WERI-Rb-1 (cell line): ENCODE measurements at places on chromosomes 5 and 9.

- DNase-seq: no peak
Measured at GRCh38 chr5:170860818-170861666, 776 bp upstream of the RANBP17 start.

- no peak for DNase-seq
Measured at GRCh38 chr9:114140850-114141249, 14.5 kb upstream of the COL27A1 start.

DNA sequence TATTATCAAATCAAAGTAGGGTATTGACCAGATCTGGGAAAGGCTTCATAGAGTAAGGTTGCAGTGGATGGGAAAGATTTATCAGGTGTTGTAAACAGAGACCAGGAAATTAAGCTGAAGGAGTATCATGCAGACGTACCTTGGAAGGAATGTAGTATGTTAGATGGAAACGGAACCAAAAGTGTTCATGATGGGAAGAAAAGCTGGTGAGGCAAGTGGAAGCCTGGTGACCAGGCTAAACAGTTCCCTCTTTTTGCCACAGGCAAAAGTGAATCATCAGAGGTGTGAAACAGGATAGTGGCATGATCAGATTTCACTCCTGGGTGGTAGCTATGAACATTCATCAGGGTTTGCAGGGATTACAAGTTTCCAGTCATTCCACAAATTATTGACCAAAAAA is 780.1 kb upstream of the DMAC1 start:
- no peak for DNase-seq

GRCh38 chr9:38176251-38176650 is 107.2 kb upstream of the SHB start:
- no peak for DNase-seq

GRCh38 chr5:91111473-91112238 is 271.5 kb downstream of the ARRDC3 start:
- DNase-seq: no peak

GRCh38 chr9:137456061-137456863 is 2.9 kb downstream of the NSMF start:
- DNase-seq: no peak

DNA sequence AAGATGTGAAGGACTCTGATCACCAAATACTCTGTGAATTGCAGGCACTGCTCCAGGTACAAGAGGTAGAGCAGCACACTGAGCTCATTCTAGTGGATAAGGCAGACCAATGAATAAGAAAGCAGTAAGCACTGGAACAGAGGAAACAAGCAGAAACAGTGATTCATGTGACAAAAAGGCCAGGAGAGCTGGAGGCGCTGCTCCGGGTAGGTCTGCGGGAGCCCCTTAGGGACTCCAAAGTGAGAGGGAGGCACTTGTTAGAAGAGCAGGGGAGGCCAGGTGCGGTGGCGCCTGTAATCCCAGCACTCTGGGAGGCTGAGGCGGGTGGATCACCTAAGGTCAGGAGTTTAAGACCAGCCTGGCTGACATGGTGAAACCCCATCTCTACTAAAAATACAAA is 231.6 kb upstream of the NFIL3 start:
- peak; percentile 72 for DNase-seq

- DNase-seq: no peak
Measured at GRCh38 chr5:31124026-31124425, 69.5 kb upstream of the CDH6 start.
